ENCODE measurements at places on chromosomes 2 and 18.

DNA sequence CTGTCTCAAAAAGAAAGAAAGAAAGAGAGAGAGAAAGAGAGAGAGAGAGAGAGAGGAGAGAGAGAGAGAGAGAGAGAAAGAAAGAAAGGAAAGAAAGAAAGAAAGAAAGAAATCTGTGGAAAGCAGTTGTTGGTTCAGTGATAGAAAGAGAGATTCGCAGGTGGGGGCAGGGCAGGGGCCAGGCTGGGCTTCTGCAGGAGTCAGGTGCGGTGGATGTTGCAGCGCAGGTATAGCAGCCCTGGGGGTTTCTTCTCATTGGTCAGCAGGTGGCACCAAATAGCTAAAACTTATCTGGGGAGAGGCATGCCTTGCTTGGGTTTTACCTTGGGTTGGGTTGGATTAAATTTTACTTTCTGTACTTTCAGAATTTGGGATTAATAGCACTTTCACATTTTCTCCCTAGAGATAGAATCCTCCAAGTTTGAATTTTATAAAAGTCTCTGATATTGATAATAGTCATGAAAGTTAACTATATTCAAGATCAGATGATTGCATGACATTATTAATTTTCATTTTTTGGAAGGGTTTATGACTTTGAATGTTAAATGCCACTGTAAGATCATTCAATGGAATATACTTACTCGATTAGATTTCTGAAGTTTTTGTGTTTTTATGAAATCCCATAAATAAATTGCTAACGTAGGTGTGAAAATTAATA is 66.6 kb downstream of the SPTBN1 start:
- no peak for DNase-seq

DNA sequence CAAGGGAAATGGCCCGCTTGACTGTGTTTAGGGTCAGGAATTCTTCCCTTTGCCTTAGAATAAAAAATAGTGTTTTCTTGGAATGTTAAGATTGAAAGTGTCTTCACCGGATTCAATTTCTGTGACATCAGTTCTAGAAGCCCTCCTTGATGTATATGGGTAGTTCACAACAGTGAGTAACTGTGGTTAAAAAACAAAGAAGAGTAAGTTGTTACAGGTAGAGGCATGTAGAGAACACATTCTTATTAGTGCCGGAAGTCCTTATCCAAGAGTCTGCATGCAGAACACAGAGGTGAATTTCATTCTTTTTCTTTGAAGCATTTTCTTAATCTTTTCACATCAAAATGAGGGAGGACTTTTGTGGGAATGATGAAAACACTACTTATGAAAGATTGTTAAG is 105.5 kb downstream of the FMNL2 start:
- no peak for DNase-seq

- DNase-seq = no peak
These were observed 87.7 kb upstream of the TGFA start for GRCh38 chr2:70641263-70641784.

DNA sequence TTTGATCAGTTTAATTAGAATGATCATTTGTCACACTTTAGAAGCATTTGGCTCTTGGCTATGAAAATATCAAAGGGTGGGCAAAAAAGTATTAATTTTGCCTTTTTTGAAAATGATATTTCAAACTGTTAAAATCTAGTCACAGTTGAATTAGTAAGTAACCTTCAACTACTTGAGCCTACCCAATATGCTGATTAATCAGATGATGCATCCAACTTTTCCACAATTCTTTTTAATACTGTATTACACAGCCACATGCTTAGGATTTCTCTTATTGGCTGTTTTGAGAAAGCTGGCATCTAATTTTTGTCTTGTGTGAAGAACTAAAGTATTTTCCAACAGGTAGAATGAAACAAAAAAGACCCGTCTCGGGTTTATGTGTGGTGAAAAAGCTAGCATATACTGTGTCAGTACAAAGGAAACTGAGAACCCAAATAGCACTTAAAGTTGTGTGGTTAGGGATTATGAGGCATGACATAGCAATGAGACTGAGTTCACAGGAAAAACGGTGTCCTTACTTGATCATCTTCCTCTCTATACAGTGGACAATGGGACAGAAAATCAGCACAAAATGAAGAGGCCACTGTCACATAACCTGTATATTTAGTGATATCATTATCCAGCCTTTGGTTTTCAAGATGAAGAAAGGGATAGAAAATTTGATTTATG is 11.7 kb downstream of the OSBPL6 start:
- DNase-seq = no peak

- no peak for DNase-seq
These were observed 58.2 kb upstream of the NEUROD1 start for GRCh38 chr2:181738563-181738962.

DNA sequence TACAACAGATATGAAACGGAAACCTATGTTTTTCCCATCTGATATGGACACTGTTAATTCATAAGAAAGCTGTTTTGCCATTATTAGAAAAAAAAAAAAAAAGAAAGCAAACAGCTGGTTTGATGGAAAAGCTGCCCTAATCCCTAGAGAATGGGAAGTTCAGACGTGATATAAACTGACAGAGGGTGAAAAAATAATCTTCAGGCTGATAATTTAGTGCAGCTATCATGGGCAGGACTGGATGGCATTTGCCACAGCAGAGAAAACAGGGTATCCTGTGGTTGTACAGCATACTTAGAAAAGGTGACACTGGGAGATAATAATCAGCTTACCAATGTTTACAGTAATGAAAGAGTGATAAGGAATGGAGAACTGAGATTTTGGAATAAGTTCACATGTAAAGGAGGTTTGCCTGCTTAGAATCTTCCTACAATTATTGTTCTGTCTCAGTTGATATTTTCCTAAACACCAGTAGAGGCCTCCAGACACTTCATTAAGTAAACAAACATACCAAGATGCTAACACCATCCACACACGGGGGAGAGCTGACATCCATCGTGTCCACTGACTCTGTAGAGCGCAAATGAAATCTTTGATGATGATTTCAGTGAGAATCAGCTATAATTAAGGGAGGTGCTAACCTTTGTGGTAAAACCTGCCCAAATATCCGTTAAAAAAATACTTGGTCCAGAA is 211.6 kb upstream of the MMADHC start:
- no peak for DNase-seq

- no peak for DNase-seq
These were observed 244.7 kb downstream of the CTNNA2 start for GRCh38 chr2:79757526-79757925.

GRCh38 chr18:58843688-58844035 is 21.0 kb upstream of the ZNF532 start:
- DNase-seq = no peak

- no peak for DNase-seq
These were observed 307.4 kb downstream of the CTNNA2 start for GRCh38 chr2:79820281-79820680.

GRCh38 chr2:103738108-103738507 is 976.3 kb downstream of the TMEM182 start:
- DNase-seq = no peak

DNA sequence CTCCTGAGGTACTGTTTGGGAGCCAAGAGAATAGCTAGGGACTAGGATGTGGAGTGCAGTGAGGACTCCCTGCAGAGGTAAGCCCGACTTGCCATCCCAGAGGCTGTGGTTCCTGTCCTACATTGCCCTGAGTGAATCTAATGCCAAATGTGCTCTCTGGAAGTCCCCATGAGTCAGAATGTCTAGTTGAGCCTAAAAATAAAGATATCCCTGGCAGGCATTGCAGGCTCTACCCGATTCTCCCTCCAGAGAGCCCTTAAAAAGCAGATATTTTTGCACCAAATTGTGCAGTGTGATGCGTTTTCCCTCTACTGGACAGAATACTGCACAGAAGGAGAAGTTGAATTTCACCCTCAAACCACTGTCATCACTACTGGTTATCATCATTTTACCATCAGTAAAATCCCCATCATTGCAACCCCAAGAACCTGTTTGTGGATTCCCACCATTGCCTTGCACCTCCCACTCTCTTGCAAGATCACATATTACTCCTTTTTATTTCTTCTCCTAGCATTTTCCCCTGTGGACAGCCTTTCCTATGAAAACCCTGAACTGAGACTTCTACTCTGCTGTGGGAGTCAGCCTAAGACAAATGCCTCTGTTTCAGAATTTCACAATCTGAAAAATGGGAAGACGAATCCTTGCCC is 98.0 kb downstream of the MARCHF4 start:
- DNase-seq = no peak

Measured in ovary (tissue), 10 donors.